A172 (cell line): ENCODE measurements at places on chromosomes 7 and 10. TPM values are rescaled to one million over a fixed set of nuclear protein-coding genes. Genes with fewer than 3 reads are reported as not detected.
A peak's percentile ranks its signal among the peaks of the same experiment; 100 is the strongest.

- DNase-seq = no peak
Measured at GRCh38 chr7:86785641-86786040, 141.9 kb downstream of the GRM3 start.

DNA sequence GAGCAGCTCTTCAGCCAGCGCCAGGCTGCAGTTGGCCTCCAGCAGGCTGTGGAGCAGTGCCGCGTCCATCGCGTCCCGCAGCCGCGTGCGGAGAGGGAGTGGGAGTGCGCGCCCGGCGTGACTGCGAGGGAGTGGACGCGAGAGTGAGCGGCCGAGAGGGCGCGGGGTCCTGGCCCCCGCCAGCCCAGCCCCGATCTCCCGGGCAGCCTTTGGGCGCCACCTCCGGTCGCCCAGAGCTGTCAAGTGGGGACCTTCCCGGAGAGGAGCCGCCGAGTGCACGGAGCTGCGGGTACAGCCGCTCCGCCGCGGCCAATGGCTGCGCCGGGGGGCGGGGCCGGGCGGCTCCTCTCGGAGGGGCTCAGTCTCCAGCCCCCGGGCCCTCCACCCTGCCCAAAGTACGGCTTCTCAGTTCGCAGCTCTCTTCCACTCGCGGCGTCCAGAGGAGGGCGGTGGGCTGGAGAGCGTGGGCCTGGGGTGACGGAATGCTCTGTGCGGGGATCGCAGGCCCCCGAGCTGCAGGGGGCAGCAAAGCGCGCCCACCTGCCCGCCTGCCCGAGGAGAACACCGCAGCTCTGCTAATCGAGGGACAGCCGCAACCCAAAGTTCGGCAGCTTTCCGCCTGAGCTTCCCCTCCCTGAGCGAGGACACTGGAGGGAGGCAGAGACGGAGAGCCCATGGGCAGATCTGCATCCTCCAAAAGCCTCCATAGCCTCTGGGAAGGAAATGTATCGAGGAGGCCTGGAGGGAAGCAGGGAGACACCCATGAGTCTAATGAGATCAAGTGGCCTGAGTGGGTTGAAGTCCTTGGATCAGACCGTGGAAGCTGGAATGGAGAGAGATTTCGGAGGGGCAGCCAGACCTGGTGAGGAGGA is at the start of gene CRHR2:
Gene CRHR2, minus strand, starts transcription at position 245 of the 872 bp plus-strand sequence. Its CDS starts 176 bp downstream, at position 69.
- no peak for DNase-seq

- DNase-seq = peak; percentile 27
Measured at GRCh38 chr7:19526639-19527038, 182.2 kb downstream of the POLR1F start.

DNA sequence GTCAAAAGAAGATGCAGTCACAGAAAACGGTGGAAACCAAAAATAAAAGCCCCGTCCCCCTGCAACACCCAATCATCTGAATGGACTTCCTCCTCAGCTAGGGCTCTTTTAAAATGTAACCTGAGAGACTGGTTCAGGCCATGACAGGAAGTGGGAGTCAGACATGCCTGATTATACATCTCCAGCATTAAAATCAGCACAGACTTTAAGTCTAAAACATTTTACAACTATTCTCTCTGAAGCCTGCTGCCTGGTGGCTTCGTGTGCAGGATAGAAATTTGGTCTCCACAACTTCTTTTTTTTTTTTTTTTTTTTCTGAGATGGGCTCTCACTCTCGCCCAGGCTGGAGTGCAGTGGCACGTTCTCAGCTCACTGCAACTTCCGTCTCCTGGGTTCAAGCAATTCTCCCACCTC is 30.3 kb downstream of the HACD1 start:
- DNase-seq = peak; percentile 31

DNA sequence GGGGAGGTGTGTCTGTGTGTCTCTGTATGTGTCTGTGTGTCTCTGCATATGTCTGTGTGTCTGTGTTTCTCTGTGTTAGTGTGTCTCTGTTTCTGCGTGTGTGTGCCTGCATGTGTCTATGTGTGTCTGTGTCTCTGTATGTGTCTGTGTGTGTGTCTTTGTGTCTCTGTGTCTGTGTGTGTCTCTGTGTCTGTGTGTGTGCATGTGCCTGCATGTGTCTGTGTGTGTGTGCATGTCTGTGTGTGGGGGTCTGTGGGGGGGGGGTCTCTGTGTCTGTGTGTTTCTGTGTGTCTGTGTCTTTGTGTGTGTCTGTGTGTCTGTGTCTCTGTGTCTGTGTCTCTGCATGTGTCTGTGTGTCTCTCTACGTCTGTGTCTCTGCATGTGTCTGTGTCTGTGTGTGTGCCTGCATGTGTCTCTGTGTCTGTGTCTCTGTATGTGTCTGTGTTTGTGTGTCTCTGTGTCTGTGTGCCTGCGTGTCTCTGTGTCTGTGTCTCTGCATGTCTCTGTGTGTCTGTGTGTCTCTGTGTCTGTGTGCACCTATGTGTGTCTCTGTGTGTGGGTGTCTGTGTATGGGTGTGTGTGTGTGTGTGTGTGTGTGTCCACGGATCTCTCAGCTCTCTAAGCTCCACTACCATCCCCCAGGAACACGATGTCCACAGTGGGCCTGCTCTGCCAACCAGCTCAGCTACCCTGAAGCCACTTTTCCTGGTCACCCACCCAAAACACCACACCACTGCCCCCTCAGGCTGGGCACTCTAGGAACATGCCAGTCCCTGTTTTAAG is 41.7 kb downstream of the RASGEF1A start:
- DNase-seq = no peak

DNA sequence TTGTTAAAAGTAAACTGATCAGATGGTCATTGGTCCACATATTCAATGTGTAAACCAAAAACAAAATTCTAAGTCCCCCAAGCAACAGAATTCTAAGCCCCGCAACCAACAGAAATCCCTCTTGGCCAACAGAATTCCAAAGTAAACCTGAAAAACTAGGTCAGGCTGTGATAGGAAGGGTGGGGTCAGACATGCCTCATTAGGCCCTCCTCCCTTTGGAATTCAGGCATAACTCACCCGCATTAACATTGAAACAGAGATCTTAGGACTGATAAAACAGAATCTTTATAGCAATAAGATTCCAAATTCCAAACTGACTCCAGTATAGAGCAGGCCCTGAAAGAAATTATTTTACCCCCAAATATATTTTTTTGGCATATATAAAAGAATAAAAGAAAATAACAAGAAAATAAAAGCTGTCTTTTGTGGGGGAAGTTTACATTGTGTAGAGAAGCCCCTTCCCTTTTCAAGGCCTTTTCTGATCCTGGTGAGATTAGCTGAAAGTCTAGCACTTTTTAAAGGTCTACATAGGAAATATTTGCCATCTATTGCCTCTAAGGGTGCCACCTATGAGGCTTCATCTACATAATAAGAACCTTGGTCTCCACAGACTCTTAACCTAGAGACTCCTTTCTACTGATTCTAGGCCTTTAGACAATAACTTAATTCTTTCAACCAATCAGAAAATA is 30.5 kb downstream of the GNAT3 start:
- DNase-seq = peak; percentile 85

- DNase-seq = peak; percentile 79
Measured at GRCh38 chr7:82105463-82105862, 335.6 kb upstream of the HGF start.

MYPN gene
- total RNA-seq = 0.96 and 1.5 TPM in 2 replicates

PPP1R17 gene
- not detected in 2 replicates for total RNA-seq

CCDC71L gene
- total RNA-seq = 20.6 TPM in 2 replicates

CREB3L2 gene
- 3.9 and 5.5 TPM in 2 replicates for total RNA-seq

ANXA8L1 gene
- 53.2 and 63.8 TPM in 2 replicates for total RNA-seq

HDAC9 gene
- 45.7 and 53.6 TPM in 2 replicates for total RNA-seq
